ENCODE measurements at places on chromosomes 12 and 14.

DNA sequence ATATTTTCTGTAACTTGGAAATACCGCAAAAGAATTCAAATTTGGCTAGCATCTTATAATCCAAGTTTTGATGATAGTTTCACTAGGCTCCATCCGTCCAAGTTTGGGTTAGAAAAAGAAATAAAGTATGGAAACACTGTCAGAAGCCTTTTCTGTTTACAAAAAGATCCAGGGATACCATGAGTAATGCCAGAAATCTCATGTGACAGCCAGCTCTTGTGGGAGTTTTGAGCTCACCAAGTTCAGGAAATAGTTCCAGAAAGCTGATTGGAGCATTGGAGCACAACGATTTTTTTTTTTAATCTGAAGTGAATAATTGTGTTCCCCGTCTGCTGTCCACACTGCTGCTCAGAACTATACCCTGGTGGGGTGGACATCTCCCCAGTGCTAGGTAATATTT lies 229.7 kb upstream of the NPAS3 start:
- no peak for DNase-seq

- peak; percentile 83 for DNase-seq
These were observed 21.3 kb downstream of the FKBP11 start for GRCh38 chr12:48903982-48904411.

DNA sequence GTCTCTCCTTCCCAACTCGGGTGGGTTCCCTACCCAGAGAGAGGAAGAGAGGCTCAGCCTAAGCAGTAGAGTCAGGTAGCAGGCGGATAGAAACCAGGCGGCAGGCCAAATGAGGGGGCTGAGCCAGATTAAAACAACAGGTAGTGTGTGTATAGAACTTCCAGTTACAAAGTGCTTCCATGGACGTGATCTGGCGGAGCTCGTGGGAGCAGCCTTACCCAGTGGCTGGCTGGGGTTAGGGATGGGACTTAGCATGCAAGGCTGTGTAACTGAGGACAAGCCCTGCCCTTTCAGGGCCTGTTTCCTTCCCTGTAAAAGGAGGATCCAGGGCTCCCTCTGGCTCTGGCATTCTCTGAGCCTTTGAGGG lies 8.3 kb downstream of the KRT80 start:
- no peak for DNase-seq

DNA sequence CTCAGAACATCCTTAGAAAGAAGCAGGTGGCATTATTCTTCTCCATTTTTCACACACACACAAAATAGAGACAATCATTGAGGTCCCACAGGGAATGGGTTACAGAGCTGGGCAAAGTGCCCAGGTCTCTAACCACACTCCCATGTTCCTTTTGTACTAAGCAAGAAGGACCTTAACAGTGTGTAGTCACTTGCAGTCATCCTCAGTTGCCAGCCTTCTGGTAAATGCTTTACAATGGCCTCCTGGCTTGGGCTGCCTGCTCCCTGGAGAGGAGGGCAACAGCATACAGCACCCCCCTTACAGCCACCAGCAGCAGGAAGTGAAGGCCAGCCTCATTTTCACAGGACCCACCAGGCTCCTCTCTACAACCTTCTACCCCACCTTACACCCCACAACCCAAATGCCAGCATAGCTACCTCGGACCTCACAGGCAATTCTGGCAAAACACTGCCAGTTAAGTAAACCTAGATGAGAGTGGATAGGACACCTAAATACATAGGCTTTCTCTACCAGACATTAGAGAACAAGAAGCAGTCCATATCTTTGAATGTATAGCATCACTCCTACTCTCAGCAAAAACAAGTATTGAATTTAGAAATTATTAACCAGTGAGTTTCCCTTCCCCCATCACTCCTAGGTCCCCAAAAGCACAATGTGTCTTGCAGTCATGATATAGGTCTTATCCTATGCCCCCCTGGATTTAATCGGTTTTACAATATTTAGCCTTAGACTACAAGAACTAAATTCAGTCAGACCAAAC lies 88.1 kb downstream of the PPP2R5E start:
- no peak for DNase-seq

All from T-helper 9 cell (primary cell).